Stimulated activated naive CD4-positive, alpha-beta T cell (primary cell): ENCODE measurements at places on chromosomes 1 and 21.
A peak's percentile ranks its signal among the peaks of the same experiment; 100 is the strongest.

DNA sequence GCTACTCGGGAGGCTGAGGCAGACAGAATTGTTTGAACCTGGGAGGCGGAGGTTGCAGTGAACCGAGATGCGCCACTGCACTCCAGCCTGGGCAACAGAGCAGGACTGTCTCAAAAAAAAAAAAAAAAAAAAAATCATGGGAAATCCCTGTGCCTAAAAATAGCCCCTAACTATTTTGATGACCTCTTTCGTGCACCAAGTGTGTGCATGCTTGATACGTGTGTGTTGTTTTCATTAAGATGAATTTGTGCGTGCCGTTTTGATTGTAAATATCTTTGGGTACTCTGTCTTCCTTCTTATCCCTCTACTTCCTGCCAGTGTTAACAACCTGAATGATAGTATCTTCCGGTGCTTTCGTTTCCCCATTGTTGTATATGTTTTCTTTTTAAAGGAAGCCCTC is 9.8 kb downstream of the CACYBP start:
- no peak for DNase-seq

- DNase-seq, result no peak
Observed at GRCh38 chr1:182098301-182098700, 36.8 kb upstream of the ZNF648 start.

- no peak for DNase-seq
Observed at GRCh38 chr1:183180218-183180617, 5.8 kb upstream of the LAMC2 start.

DNA sequence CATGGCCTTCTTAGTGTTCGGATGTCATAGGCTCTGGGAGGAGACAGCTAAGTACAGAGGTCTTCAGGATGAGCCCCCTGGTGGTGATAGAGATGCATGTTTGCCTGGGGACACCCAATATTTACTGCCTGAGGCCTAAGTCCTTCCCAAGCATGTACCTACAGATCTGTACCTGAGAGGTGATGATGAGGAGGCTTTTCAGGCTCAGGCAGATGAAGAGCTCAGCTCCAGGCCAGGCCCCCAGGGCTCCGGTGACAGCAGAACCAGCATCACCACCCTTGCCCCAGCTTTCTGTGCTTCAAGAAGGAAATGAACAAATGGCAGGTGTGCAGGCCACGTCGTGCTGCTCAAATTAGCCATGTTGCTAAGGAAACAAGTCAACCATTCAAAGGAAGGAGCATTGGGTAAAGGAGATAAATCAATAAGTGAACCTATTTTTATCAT is 21.1 kb downstream of the CACNA1E start:
- no peak for DNase-seq

- no peak for DNase-seq
Observed at GRCh38 chr21:16324630-16325029, 594.8 kb downstream of the USP25 start.

- no peak for DNase-seq
Observed at GRCh38 chr1:225699336-225699735, 46.4 kb upstream of the ENAH start.

- no peak for DNase-seq
Observed at GRCh38 chr1:51354416-51354815, 24.1 kb upstream of the TTC39A start.

DNA sequence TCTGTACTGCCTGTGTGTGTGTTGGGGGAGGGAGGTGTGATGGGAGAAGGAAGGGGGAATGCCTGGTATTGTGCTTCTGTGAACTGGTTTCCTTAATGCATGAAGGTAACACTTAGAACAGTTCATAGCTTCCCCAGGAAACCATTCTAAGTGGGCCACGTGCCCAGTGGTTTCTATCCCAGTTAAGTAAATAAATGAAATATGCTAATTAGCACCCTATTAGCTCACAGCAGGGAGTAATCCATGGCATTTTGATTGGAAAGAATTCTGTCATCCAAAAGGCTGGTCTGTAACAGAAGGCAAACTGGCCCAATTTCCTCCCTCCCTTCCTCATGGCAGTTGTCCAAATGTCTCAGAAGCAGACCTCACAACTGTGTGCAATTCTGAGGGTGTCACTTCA is 199.3 kb downstream of the TTLL7 start:
- DNase-seq, result no peak

DNA sequence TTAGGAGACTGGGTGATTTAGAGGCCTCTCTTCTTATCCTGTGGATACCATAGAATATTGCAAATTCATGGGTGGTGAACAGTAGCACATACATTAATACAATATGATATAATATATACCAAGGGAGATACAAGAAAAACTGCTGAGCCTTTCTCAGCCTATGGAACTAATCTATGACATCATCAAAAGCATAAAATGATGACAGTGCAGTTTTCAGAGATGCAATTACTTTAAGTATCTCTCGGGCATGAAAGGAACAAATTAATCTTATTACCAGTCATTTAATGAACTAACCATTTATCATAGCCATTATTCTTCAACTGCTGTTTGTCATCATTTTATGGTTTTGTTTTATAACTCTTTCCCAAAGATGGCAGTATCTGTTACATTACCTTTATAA is 3.5 kb downstream of the CHODL start:
- DNase-seq, result no peak

DNA sequence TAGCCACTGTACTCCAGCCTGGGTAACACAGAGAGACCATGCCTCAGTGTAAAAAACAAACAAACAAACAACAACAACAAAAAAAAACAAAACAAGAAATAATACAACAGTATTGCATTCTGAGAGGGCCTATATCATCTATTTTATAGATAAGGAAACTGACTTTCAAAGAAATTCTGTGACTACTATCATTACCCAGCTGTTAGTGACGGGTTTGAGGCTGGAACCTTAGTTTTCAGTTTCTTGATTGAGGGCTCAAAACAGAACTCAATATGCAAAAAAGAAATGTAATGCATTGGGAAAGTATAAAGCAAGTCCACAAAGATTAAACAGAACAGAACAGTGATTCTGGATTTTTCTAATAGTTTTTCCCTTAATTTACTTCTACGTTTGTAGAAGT is 149.4 kb downstream of the NFIA start:
- DNase-seq, result no peak

DNA sequence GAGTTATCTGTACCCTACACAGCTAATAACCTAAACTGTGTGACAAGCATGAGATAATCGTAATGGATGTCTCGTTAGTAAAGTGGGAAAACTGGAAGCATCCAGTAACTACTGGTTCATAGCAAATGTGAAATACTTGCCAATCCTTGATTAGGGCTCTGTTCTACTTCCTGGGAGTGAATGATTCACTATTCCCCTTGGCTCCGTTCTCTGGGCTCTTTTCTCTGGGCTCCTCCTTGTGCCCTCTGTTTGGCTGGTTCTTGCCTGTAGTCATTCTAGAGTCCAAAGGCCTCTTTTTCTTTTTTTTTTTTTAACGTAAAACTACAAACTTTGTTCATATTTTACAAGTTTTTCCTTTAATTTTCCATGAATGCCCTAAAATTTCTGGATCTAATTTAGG is 465.8 kb upstream of the PLXNA2 start:
- no peak for DNase-seq

- no peak for DNase-seq
Observed at GRCh38 chr1:183048087-183049085, 25.2 kb downstream of the LAMC1 start.

DNA sequence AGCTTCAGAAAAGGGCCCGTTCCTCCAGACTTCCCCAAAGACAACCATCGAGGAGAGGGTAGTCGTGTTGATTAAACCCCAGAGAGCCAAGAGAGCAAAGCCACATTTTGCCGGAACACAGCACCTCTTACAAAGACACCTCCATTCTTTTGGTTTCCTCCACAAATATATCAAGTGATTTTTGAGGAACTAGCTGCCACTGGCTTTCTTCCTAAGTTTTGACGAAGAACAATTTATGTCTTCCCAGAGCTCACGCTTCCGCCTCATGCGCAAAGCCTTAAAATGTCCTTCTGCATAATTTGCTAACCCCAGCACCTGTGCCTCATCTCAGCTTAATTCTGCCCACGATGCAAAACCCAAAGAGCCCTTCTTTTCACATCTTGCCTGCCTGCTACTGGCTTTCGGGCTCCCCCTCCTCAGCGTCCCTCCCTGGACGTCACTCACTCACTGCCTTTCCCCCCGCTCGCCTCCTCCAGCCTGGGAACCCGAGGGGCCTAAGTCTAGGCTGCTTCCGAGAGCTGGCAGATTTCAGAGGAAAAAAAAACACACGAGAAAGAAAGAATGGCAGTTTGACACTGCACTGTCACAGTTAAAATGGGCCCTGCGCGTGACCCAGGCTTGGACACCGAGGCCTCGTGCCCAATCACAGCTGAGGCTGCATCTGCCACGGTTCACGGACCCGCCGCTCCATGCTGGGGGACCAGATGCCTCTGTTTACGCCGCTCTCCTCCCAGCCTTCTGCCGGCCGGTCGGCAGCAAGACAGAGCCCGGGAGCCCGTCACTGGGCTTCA is 77.6 kb upstream of the IFNAR2 start:
- DNase-seq, result no peak

GRCh38 chr1:54160351-54160750 is 7.6 kb upstream of the CDCP2 start:
- no peak for DNase-seq

- DNase-seq, result no peak
Observed at GRCh38 chr1:30081379-30082102, 641.8 kb downstream of the MATN1 start.

GRCh38 chr1:6221210-6221784 is 14.5 kb downstream of the ICMT start:
- no peak for DNase-seq

- DNase-seq, result peak; percentile 10
Observed at GRCh38 chr1:95117207-95118066, at the start of gene TLCD4. TLCD4 (plus strand) TSS chr1:95117355; CDS start chr1:95143902, 26,547 bp downstream.

DNA sequence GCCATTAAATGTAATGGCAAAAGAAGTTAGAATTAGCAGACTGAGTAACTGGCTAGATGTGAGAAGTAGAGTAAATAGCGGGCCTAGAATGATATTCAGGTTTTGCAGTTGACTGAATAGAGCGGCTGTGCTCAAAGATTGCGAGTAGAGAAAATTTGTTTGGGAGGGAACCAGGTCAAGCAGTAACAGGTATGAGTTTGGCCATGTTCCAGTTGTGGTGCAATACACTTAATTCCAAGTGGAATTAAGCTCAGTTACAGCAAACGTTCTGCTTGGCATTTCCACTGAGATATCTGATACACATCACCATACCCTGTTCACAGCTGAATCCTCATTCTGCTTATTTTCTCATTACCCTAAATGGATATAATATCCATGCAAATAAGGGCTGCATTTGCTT is 1382.9 kb downstream of the MRPL39 start:
- no peak for DNase-seq
